Stimulated activated memory B cell treated with anti-CD40 and anti-IgM and Interleukin-4, amounts not matched to agents 10 μg/mL and 1 μg/mL and 100 μg/mL, for 72 hours (primary cell): ENCODE measurements at places on chromosomes 1 and 21.

DNA sequence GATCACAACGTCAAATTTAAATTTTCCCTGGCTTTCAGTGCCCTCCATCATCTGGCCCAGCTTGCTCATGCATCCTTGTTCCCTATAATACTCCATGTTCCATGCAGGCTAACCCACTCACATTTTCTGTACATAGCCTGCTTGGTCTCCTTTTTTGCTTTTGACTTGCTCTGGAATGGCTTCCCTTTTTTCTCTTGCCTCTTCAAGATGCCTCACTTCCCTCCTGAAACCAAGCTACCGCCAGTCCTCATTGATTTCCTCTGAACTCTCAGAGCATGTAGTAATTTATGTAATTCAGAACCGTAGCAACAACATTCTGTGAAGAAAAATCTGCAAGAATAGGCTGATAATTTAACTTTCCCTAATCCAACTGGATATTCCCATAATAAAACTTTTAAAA lies 10.3 kb downstream of the CAP1 start:
- ATAC-seq: peak; percentile 54

- no peak for ATAC-seq
Measured at GRCh38 chr1:65527190-65527589, 106.7 kb downstream of the LEPR start.

DNA sequence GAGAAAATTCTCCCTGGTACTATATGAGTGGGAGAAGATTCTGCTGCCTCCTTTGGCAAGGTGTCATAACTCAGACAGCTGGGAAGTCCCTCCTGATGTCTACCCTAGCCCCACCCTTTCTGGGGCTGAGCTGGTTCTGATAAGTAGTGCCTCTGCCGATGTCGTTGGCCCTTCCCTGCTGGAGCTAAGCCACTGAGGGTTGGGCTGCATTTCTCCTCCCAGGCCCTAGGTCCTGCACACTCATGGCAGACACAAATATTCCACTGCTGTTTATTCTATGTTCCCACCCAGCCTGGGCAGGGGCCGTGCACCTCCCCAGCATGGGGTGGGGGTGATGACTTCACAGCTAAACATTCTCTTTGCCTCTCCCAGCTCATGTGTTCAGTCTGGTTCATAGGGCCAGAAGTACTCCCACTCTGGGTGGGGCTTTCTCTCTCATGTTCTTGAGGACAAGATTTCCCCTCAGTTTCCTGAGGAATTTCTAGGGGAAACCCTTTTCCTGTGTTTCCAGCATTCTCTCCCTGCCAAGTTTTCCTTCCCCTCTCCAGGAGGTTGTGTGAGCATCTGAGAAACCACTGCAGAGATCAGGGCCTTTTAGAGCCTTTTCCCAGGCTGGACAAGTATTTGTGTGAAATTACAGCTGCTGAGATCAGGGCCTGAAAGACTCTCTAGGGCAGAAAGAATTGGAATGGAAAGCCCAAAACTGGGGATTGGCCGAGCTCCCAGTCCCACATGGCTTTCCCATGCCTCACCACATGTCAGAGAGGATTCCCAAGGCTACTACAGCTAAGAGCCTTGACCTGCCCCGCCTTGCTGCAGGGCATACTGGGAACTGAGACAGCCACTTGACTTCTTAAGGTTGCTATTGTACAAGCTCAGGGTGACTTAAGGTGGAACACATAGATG lies 66.2 kb downstream of the ATP2B4 start:
- ATAC-seq: no peak

GRCh38 chr1:177825276-177825901 lies 144.5 kb downstream of the SEC16B start:
- ATAC-seq: peak; percentile 31

- no peak for ATAC-seq
Measured at GRCh38 chr1:72011721-72012120, 270.6 kb downstream of the NEGR1 start.

DNA sequence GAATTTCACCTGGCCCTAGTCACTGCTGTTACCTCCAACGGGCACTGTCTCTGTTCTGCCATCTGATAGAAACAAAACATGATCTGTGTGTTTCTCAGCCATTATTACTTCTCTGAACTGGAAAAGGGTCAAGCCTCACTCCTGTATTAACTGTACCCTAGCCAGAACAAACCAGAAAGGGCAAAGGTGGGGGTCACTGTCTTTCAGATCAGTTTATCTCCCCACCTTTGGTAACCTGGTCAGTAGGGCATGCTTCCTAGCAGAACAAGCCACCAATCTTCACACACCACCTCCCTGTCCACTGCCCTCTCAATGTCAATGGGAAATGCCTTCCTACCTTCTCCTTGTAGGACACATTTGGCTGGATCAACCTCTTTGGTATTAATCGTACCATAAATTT lies 3.9 kb downstream of the TRIM45 start:
- no peak for ATAC-seq

DNA sequence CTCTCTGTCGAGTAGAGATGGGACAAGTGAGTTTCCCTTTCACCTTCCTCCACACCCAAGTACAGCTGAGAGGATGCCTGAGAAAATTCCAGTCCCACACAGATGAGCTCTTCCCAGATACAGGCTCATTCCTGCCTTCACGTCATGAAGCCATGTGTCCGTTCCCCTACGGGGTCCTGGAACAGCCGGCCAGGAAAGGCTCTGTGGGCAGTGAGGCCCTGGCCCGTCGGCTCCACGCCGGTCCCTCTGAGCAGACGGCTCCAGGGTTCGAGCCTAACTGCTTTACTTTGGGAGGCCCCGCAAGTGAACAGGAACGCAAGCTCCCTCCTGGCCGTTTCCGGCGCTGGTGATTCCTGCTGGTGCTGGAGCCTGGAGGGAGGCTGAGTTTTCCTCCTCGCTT lies 57.2 kb upstream of the ARHGEF16 start:
- no peak for ATAC-seq

- ATAC-seq: no peak
Measured at GRCh38 chr1:236119943-236120484, 22.3 kb upstream of the GPR137B start.

DNA sequence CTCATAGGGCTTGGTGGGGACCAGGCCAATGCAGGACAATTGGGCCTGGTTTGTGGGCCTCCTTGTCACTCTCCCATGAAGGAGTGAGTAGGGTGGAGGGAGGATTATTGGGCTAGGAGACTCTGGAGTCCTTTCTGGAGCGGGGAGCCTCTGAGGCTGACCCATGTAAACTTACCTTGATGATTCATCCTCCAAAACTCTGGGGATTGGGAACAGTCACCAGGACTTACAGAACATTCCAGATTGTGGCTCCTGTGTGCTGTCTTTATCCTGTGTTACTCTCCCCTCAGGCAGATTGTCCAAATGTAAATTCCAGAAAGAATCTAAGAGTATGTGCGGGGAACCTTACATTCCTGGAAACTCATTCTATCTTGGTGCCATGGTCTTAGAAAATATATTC lies 197.6 kb downstream of the CAMTA1 start:
- no peak for ATAC-seq

GRCh38 chr1:240946926-240947325 lies 335.0 kb upstream of the GREM2 start:
- no peak for ATAC-seq

DNA sequence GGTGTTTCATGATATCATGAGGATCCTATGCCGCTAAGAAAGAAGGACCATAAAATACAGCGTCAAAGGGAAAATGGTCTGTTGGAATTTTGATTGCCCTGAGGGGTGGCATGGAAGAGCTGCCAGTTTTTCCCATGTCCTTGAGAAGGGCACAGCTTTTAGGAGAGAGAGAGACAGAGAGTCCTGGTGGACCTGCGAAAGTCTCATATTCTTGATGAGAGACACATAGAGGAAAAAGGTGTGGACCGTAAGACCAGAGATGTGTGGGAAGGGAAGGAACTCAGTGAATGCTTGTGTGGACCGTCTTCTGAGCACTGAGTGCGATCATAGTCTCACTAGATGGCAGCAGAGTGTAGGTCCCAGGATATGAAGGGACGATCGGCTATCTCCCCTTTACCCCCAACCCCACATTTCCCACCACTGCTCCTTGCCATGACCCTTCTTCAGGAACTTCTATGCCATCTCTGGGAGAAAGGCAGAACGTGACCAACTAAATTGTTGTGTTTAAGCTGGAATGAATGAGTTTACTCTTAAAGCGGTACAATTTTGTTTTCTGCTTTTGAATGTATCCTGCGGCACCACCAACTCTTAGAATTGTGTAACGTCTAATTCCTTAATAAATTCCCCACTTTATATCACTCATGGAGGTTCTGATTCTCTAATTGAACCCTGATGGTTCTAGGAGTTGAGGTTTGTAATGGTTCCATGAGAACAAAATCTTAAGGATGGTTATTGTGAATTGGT lies 117.7 kb downstream of the CTH start:
- ATAC-seq: peak; percentile 60

- peak; percentile 73 for ATAC-seq
Measured at GRCh38 chr1:65001231-65001792, 35.0 kb upstream of the JAK1 start.

DNA sequence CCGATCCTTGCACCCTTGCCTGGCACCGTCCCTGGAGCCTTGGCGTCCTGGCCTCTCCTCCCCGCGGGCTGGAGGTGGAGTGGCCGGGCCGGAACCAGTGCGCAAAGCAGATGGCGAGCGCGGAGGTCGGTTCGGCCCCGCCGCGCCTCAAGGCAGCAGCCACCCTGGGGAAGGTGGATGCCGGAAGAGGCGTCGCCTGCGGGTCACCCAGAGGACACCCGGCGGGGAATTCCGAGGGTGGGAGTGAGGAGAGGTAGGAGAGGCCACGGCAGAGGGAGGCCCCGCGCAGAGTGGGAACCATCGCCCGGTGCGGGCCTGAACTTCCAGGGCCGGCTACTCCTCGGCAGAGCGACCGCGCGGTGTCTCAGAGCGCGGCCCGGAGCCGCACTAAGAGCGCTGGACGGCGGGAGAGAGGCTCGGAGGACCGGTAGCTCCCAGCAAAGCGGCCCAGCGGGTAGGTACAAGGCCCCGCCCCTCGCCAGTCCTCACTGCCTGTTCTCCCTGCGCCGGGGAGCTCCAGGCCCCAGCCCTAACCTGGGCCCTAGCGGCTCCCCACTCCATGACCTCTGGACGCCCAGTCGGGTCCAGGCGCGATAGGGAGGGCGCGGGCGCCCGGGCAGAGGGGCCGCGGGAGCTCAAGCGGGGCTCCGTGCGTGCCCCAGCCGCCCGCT lies at the start of gene RNF207:
TSS of gene RNF207 (plus strand) at position 271 of the 671 bp plus-strand sequence. CDS start 417 bp downstream, outside the sequence.
- ATAC-seq: peak; percentile 66

DNA sequence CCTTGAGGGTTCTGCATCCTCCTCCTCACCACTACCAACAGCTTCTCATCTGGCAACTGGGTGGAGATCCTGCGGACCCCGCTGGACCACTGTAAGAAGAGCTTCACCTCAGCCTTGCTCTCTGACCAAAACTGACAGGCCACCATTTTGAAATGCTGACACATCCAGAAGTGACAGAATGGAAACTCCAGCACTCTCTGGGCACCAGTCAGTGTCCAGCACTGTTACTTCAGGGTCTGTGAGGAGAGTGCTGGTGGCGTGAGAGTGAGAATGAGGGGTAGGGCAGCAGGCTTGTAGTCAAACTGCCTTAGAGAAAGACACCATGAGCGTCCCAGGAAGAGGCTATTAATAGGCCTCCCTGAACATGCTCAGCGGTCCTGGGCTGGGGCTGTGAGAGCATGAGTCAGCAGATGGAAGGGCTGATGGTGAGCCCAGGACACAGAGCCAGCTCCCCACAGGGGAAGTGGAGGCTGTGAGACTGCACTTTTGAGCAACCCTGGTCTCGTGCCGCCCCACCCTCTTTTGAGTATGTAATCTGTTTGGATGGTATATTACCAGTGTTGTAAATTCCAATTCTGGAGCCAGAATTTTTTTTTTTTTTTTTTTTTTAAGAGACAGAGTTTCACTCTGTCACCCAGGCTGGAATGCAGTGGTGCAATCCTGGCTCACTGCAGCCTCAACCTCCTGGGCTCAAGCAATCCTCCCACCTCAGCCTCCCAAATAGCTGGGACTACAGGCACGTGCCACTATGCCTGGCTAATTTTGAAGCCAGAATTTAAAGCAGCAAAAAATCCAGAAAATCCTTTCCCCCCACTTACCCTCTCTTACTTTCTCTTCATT lies 34.4 kb upstream of the SLC30A1 start:
- ATAC-seq: no peak

DNA sequence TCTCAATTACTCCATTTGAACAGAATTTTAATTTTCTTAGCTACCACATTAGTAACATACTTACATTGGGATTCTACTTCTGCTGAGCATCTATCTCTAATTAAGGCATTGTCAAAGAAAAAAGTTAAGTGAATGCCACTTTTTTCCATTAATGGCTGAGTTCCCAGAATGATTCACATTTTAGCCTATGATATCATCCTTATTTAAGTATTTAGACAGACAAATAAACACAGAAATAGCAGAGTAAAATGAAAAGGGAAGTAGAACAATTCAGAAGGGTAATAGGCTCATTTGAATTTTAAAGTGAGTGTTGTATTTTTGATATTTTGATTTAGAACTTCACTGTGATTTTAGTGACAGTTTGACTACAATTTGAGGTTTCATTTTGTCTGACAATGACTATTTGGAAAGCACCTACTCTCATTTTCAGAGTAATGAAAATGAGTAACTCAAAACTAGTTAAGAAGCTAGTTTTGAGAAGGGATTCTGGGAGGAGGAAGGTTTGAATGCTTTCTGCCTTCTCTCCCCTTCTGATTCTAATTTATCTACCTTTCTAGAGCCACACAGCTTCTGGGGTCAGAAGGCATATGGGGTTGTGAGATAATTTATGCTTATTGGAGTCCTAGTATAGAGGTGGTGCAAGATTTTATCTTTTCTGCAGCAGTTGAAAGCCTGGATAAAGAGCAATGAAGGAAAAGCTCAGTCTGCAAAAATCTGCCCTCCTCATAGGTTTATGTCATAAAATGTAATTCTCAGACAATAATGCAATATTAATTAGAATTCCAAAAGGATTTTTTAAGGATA lies 15.5 kb downstream of the LYPLAL1 start:
- ATAC-seq: peak; percentile 84

DNA sequence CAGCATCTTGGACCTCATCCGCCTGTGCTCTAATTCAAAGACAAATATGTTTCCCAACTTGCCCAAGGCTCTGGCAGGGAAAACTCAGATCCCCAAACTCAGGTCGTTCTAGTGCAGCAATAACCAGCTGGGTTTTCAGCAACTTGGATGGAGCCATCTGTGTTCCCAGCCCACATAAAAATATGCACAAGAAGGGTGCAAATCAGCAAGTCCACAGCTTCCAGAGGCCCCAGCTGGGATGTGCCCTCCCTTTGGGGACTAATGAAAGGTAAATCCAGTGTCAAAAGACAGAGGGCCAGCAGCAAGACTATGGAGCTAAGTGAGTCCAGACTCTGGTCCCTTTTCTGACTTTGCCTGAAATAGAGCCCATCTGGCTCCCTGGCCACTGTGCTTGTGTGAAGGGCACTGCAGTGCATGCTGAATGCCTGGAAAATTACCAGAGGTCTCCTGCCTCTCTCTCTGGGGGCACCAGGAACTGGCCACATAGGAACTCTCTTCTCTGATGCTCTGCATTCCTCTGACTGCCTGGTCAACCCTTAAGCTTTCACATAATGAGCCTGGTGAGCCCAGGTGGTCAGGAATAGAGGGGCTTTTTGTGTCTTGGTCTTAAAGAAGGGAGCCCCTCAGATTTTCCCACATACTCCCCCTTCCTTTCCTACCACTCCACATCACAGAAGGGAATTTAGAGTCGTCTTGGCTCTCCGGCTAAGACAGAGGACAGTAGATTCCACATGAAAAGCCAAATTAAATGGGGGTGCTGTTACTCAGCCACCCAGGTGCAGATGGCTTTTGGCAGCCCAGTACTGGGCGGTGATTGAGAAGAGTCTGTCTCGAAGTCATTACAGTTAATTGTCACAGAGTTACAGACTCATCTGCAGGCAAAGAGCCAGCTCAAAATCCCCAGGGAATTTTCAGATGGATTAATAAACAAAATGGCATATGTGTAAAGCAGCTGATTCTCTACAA lies 88.1 kb upstream of the C1orf21 start:
- no peak for ATAC-seq

GRCh38 chr1:208587110-208587509 lies 342.9 kb upstream of the PLXNA2 start:
- ATAC-seq: peak; percentile 80
